ENCODE measurements at places on chromosomes 12 and 14.

DNA sequence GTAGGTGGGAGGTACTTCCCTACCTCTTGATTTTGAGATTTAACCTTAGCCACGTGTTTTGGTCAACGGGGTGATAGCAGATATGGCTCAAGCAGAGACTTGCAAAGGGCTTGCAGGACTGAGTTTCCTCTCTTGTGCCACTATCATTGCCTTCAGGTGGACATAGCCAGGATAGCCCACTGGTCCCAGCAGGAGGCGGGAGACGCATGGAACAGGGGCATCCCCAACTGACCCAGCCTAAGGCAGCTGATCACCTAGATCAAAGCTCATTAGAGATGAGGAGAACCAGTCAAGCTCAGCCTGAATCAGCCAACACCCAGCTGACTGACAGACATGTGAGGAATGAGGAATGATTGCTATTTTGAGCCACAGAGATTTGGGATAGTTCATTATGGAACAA is 49.6 kb downstream of the CALM1 start:
- no peak overlapping the region for H3K4me3 ChIP-seq
- H3K27me3 ChIP-seq = no peaks in the 10 kb centered on the region
- no peaks in the 10 kb centered on the region for H3K36me3 ChIP-seq
- no peaks in the 10 kb centered on the region for H3K4me1 ChIP-seq
- no peak overlapping the region for H3K27ac ChIP-seq
- DNase-seq = no peak

- no peaks in the 10 kb centered on the region for H3K27me3 ChIP-seq
- DNase-seq = no peak
- no peak overlapping the region for H3K27ac ChIP-seq
- H3K4me3 ChIP-seq = no peak overlapping the region
These were observed 330.5 kb downstream of the PAWR start for GRCh38 chr12:79360286-79360685.

DNA sequence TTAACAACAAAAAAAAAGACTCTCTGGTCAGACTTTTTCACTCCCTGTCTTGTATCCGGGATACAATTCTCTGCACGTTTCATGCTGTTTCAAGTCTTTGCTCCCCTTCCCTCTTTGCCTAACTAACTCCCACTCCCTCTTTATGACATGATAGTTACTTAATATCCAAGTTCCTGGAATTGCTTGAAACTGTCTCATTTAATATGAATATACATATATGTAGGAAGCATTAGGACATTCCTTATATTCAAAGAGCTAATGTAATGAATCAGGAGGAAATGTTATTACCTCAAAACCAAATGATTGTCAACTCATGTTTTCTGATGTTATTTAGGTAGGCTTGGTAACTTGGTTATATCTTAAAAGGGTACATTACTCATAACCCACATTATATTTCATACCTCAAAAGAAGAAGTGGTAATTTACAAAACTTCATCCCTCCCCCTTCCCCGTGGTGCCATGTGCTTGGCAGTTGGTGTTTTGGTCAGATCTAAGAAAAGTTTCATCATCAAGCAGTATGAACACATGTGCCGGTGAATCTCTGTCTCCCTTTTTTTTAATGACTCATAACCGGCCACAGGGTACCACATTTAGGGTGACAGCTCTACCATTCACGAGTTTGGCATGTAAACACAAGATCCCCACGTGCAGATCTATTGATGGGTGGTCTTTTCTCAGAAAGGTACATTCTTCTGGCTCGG is 56.5 kb downstream of the HCAR2 start:
- H3K36me3 ChIP-seq = no peaks in the 10 kb centered on the region
- no peaks in the 10 kb centered on the region for H3K4me1 ChIP-seq
- no peak overlapping the region for H3K4me3 ChIP-seq
- DNase-seq = peak; percentile 85
- peak overlapping the region; percentile 34 for H3K27ac ChIP-seq
- no peaks in the 10 kb centered on the region for H3K27me3 ChIP-seq

DNA sequence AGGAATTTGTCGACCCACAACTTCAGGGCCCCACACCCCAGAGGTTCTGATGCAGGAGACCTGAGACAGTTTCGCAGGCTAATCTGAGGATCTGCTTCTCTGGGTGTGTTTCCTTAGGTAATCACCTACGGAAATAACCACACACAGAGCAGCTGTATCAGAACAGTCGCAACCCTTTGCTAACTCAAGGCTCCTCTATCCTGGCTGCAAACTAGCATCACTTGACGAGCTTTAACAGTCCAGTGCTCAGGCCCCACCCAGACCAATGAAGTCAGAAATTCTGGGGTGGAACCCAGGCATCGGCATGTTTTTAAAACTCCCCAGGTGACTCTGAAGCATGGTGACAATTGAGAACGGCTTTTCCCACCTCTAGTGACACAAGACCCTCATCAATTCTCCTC is 20.7 kb downstream of the SLC7A7 start:
- H3K4me3 ChIP-seq = no peak overlapping the region
- H3K36me3 ChIP-seq = no peaks in the 10 kb centered on the region
- DNase-seq = no peak
- H3K4me1 ChIP-seq = no peaks in the 10 kb centered on the region

DNA sequence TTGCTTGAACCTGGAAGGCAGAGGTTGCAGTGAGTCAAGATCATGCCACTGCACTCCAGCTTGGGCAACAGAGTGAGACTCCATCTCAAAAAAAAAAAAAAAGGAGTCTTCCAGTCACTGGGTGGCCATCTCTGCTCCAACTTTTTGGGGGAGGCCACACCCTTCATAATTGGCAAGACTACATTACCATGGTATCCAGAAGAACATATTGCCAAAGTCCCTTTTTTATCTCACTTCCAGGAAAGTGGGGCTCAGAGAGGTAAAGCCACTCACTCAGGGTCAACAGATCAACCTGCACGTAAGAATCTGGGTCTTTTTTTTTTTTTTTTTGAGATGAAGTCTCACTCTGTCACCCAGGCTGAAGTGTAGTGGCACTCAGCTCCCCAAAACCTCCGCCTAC is 5.0 kb upstream of the CD63 start:
- H3K27ac ChIP-seq = no peak overlapping the region
- H3K36me3 ChIP-seq = no peaks in the 10 kb centered on the region
- H3K27me3 ChIP-seq = no peaks in the 10 kb centered on the region
- H3K4me3 ChIP-seq = no peak overlapping the region
- peaks cover 12% of the 10 kb centered on the region for H3K4me1 ChIP-seq

DNA sequence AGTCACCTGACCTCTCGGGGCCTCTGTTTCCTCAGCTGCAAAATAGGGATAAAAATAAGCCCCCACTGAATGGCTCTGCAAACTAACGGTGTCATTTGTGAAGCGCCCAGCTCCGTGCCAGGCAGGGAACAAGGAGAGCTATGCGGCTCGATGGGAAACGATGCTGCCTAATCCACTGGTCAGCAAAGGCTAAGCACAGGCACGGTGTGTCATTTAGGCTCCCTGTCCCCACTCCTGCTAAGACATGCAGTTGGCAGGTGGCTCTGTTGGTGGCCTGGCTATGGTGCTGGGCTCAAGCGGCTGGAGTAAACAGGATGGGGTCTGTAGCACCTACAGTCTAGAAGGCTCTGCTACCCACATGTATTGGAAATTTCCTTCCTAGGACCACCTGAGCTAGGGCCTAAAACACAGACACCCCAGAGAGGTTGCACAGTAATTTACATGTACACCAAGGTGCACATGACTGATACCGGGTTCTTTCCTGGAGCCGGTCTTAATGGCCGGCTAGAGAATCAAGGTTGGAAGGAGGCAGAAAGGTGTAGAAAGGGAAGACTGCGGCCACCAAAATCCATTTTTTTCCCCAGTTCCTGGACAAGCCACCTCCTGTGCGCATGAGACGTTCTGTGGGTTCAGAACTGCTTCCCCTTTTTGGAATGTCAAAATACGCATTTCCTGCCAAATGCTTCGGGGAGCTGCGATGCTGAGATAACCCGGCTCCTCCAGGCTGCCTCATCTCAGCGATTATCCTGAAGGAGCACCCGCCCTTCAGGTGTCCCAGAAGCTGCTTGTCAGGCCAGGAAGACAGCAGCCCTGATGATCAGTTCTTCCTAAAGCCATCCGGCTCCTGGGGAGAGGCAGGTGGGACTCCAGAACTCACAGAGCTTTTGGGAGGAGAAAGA is 1.0 kb downstream of the CACNA2D4 start:
- no peak for DNase-seq
- H3K4me1 ChIP-seq = no peaks in the 10 kb centered on the region
- peaks cover 24% of the 10 kb centered on the region for H3K27me3 ChIP-seq
- no peak overlapping the region for H3K27ac ChIP-seq

- no peaks in the 10 kb centered on the region for H3K36me3 ChIP-seq
- DNase-seq = peak; percentile 71
- H3K27me3 ChIP-seq = no peaks in the 10 kb centered on the region
These were observed 585 bp upstream of the TEAD4 start for GRCh38 chr12:2958432-2959191.

DNA sequence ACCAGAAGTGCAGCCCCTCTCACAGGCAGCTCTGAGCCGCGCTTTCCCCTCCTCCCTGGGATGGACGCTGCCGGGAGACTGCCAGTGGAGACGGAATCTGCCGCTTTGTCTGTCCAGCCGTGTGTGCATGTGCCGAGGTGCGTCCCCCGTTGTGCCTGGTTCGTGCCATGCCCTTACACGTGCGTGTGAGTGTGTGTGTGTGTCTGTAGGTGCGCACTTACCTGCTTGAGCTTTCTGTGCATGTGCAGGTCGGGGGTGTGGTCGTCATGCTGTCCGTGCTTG is 12.3 kb upstream of the TAMALIN start:
- H3K36me3 ChIP-seq = peaks cover 11% of the 10 kb centered on the region
- no peak overlapping the region for H3K4me3 ChIP-seq
- H3K4me1 ChIP-seq = no peaks in the 10 kb centered on the region
- no peak overlapping the region for H3K27ac ChIP-seq
- no peaks in the 10 kb centered on the region for H3K27me3 ChIP-seq

DNA sequence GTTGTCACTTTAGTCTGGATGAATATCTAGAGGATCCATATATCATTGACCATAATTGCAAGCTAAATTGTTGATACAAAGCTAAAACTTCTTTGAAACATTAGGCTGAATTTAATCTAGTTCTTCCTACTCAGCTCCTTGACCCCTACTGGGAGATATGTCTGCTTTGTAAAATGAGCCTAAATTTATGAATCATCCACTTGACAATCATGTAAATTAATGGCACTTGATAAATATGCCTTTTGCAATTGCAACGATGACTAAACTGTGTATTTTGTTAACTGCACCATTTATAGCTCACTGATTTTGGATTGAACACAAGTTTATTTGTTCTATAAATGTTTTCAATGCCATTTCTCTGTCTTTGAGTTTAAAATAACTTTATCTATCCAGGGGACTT is 1616.5 kb upstream of the FLRT2 start:
- DNase-seq = no peak
- no peak overlapping the region for H3K4me3 ChIP-seq
- no peaks in the 10 kb centered on the region for H3K36me3 ChIP-seq

DNA sequence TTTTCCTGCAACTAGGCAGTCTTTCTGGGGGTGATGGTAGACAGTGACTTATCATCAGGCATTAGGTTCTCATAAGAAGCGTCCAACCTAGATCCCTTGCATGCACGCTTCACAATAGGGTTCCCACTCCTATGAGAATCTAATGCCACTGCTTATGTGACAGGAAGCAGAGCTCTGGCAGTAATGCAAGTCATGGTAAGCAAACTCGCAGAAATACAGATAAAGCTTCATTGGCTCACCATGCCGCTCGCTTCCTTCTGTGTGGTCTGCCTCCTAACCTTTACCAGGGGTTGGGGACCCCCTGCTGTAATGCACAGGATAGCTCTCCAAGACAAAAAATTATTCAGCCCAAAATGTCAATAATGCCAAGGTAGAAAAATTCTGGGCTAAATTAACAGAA is 864.2 kb downstream of the TRHDE start:
- H3K36me3 ChIP-seq = no peaks in the 10 kb centered on the region
- H3K4me1 ChIP-seq = no peaks in the 10 kb centered on the region
- no peak overlapping the region for H3K4me3 ChIP-seq
- DNase-seq = no peak
- H3K27ac ChIP-seq = no peak overlapping the region

DNA sequence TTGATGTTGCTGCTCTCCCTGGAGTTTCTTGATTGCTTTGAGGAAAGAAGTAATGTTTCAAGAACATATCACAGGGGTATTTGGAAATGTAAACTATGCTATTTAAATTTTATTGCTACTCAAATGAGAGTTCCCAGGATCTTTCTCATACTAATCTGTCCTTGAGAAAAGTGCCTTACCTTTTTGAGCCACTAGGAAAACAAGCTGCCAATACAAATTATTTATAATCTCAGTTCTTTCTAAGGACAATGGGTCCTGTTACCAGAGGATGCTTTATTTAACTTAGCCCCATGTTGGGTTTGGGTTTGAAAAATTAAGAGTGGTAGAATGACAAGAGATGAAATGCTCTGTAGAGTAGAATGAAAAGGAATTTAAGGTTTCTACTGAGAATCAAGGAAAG is 258.2 kb upstream of the PRKD1 start:
- no peaks in the 10 kb centered on the region for H3K36me3 ChIP-seq
- no peaks in the 10 kb centered on the region for H3K27me3 ChIP-seq
- DNase-seq = no peak
- H3K4me1 ChIP-seq = no peaks in the 10 kb centered on the region

GRCh38 chr14:58071341-58071740 is 80.7 kb downstream of the ARMH4 start:
- H3K36me3 ChIP-seq = no peaks in the 10 kb centered on the region
- no peak for DNase-seq
- no peaks in the 10 kb centered on the region for H3K4me1 ChIP-seq
- H3K4me3 ChIP-seq = no peak overlapping the region

- no peak overlapping the region for H3K4me3 ChIP-seq
- no peak overlapping the region for H3K27ac ChIP-seq
- no peak for DNase-seq
- H3K4me1 ChIP-seq = no peaks in the 10 kb centered on the region
- no peaks in the 10 kb centered on the region for H3K27me3 ChIP-seq
These were observed 185.6 kb downstream of the TMEM117 start for GRCh38 chr12:44021471-44021971.

GRCh38 chr14:78823035-78823434 is 652.9 kb downstream of the NRXN3 start:
- H3K36me3 ChIP-seq = no peaks in the 10 kb centered on the region
- no peak overlapping the region for H3K27ac ChIP-seq

DNA sequence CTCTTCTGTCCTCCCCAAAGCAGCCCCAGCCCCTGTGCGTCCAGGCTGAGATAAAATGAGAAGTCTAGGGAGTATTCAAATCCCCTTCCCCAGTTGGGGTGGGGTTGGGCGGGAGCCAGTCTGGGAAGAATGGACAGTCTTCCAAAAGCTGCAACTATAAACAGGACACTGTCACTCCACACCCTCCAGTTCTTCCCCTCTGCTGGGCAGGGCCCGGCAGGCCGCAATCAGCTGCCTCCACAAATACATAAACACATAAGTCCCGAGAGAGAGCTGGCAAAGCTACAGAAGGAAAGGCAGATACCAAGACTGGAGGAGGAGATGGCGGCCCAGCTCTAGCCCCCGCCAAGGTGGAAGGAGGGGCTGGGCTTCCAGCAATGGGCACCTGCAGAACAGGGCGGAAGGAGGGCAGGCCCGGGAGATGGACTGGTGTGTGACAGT is 12.7 kb downstream of the LTBP2 start:
- peaks cover 25% of the 10 kb centered on the region for H3K36me3 ChIP-seq
- peak; percentile 84 for DNase-seq
- H3K27me3 ChIP-seq = no peaks in the 10 kb centered on the region
- H3K27ac ChIP-seq = peak overlapping the region; percentile 74
- no peak overlapping the region for H3K4me3 ChIP-seq
- H3K4me1 ChIP-seq = peaks cover 61% of the 10 kb centered on the region

Data from fibroblast of lung (primary cell).